ENCODE measurements at places on chromosomes 6 and 20.
A peak's percentile ranks its signal among the peaks of the same experiment; 100 is the strongest.

GRCh38 chr20:6590891-6591637 is 176.4 kb upstream of the BMP2 start:
- no peak for DNase-seq

DNA sequence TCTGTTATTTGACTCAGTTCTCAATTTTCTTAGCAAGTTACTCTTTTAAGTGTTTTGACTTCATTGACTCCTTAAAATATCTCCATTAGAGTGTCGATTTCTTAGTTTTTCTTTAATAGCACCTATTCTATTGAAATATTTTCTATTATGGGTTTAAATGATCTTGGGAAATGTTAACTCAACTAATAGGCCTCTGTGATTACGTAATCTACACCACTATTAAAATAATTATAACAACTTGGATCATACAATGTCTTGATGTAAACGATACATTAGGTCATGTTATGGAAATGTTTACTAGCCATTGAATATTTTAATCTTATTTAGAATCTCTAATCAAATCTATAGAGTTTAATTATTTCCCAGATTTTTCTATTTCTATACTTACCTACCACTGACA is 550.0 kb downstream of the EYS start:
- DNase-seq: no peak

- no peak for DNase-seq
Observed at GRCh38 chr6:11126876-11127275, 15.4 kb upstream of the ERVFRD-1 start.

DNA sequence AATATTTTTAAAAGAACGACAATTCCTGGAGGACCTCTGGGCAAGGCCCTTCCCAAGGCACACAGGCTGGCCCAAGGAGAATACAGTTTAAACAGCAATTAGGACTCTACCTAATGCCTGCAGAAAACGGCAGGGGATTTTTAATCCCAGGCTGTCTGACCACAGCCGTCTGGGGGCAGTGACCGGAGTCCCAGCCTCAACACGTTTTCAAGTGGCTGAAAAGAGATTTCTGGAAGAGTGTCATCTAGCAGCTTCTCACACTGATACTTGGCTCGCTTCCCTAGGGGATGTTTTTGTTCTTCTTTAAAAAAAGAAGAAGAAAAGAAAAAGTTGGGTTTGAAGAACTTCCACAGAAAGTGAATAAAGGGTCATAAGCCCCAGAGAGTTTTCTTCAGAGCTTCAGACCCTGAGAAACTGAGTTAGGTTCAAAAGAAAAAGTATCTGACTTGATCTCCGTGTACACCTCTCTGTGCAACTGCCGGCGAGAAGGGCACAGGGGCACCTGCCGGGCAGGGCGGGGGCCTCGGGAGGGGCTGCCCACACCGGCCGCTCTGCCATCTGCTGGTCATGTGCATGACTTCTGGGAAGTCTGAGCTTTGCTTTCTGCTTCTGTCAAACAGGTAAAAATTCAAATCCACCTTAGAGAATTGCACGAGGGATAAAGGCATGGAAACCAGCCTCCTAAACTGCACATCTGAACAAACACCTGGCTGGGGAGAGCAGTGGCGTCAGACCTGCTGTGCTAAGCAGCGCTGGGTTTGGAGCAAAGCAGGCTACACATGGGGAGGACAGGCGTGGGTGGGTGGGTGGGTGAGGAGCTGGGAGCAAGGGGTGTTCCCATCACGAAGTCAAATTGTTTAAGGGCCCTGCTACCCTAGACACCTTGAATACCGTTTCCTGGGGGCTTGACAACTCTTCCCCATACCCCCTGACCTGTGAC is 33.0 kb downstream of the RRBP1 start:
- DNase-seq: no peak

GRCh38 chr20:3250091-3250504 is 11.1 kb upstream of the SLC4A11 start:
- DNase-seq: no peak

GRCh38 chr20:4950437-4950836 is 50.9 kb downstream of the SLC23A2 start:
- no peak for DNase-seq

GRCh38 chr6:4853782-4854511 is 77.7 kb downstream of the CDYL start:
- DNase-seq: no peak

- DNase-seq: no peak
Observed at GRCh38 chr6:16949716-16950115, 152.1 kb upstream of the STMND1 start.

GRCh38 chr6:16183187-16183664 is 54.3 kb downstream of the MYLIP start:
- DNase-seq: no peak

GRCh38 chr6:146543211-146543939 is at the start of gene RAB32:
Gene RAB32, plus strand, starts transcription at chr6:146543833. Its CDS starts 39 bp downstream, at chr6:146543872.
- no peak for DNase-seq

- DNase-seq: no peak
Observed at GRCh38 chr20:20317195-20317594, 50.7 kb upstream of the INSM1 start.

DNA sequence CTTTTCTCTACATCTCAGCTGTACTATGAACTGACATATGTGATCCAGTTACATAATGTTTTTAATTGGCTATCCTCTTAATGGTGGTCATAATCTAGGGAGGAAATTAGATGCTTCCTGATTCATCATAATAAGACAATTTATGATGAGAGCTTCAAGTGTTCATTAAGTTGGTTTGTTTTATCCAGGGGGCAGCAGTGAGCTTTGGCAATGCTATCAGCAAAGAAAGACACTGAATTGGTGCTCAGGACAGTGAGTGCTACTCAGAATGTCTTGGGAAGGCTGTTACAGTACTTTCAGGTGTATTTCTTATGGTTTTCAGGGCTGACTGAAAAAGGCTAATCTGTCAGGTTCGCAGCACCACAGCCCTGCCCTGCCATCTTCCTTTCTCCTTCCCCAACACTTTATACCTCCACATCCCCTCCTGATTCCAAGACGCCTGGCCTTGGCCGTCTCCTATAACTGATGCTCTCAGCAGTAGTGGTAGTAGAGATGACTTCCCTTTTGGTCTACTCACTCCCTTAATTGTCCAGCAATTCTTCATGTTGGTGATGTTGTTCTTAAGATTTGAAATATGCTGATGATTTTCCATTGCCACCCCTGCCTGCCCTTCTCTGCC is 67.0 kb upstream of the TNFAIP3 start:
- no peak for DNase-seq

DNA sequence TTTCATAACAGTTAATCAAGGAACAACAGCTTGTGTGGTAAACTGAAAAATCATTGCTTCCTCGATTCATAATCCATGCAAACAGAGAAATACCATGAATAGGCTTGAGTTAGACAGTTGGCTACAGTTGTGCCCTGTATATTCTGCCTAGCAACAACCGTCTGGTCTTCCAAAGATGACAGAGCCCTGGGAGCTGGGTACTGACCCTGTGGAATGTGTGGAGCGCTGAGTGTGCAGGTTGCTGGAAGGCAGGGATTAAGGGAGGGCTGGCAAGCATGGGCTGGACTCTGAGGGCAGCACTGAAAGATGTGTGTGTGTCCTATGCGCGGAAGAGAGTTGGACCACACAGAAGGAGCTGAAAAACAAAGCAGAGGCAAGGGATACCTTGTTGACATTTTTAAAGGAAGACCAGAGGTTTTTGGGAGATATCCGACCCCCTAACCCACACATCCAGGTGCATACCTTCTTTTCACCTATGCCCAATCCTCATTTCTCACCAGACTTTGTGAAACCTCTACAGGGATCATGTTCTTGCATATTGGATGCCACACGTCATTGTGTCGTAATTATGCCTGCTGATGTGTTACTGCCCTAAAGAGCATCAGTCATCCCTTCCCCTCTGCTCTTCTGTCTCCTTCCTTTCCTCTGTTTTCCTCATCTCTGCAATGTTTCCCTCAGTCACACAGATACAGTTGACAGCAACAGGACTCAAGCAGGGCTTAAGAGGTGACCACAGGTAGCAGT is 58.2 kb upstream of the VGLL2 start:
- DNase-seq: no peak

DNA sequence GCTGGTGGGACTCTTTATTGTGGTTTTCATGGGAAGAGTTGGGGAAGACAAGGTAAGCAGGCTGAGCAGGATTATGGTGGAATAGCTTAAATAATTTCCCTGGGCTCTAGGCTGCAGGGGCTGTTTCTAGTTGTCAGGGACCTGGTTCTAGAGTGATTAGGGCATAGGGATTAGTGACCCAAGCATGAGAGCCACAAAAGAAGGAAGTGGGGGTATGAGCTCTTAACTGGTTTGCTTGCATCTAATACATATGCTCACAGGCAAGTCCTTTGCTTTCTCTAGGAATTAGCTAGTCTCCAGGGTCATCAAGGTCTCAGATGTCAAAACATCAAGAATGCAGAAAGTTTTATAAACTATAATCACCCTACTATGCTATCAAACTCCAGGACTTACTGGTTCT is 67.5 kb upstream of the NRN1 start:
- DNase-seq: no peak

- no peak for DNase-seq
Observed at GRCh38 chr6:106069478-106069877, 16.7 kb upstream of the PRDM1 start.

DNA sequence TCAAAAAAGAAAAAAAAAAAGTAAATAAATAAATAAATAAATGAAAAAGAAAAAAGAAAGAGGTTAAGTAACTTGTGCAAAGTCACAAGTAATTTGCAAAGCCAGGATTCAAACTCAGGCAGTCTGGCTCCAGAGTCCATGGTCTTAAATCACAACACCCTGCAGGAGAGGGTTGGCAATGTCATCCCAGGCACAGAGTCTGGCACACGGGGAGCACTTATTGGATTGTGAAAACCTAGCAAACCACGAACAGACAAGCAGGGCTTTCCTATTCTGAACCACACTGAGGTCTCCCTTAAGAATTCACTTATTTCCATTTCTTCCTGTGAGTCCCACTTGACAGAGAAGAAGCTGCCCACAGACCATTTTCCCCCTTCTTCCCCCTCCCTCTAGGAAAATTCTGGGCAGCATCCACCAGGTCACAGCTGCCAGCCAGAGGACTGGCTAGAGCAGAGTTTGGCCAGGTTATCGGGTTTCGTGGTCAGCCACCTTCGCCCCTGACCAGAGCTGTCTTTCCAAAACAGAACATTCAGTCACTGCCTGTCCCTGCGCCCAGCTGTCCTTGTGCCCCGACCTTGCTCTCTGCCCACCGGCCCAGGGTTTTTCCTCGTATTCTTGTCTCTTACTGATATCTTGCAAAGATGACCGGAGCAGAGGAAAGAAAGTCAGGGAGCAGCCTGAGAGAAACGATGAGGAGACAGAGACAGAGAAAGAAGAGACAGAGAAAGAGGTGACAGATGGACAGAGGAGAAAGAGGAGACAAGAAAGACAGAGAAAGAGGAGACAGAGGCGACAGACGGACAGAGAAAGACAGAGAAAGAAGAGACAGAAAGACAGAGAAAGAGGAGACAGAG is 106.4 kb upstream of the PTPN1 start:
- no peak for DNase-seq

GRCh38 chr20:45771182-45771759 is 20.4 kb downstream of the WFDC3 start:
- DNase-seq: peak; percentile 46

- DNase-seq: no peak
Observed at GRCh38 chr6:106510090-106510970, 119.0 kb downstream of the RTN4IP1 start.

DNA sequence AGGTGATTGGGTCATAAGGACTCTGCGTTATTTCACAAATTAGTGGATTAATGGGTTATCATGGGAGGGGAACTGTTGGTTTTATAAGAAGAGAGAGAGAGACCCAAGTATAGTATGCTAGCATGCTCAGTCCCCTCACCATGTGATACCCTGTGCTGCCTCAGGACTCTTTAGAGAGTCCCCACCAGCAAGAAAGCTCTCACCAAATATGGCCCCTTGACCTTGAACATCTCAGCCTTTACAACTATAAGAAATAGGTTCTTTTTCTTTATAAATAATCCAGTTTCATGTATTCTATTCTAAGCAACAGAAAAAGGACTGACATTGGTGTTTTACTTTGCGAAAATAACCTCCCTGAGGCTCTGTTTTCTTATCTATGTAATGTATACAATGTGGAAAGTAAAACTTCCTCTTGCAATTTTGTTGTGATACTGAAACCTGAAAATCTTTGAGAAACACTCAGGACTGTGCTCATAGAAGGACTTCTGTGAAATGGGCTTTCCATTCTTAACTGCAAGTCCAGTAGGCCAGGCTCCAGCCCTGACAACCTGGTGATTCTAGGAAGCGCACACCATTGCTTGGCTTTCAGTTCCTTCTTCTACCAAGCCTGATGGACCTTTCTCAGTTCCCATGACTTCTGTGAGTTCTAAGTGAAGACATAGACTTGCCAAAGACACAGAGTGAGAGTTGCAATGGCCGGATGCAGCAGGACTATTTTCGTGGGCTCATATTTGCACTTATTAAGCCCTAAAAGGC is 21.9 kb downstream of the SIRPD start:
- DNase-seq: no peak

DNA sequence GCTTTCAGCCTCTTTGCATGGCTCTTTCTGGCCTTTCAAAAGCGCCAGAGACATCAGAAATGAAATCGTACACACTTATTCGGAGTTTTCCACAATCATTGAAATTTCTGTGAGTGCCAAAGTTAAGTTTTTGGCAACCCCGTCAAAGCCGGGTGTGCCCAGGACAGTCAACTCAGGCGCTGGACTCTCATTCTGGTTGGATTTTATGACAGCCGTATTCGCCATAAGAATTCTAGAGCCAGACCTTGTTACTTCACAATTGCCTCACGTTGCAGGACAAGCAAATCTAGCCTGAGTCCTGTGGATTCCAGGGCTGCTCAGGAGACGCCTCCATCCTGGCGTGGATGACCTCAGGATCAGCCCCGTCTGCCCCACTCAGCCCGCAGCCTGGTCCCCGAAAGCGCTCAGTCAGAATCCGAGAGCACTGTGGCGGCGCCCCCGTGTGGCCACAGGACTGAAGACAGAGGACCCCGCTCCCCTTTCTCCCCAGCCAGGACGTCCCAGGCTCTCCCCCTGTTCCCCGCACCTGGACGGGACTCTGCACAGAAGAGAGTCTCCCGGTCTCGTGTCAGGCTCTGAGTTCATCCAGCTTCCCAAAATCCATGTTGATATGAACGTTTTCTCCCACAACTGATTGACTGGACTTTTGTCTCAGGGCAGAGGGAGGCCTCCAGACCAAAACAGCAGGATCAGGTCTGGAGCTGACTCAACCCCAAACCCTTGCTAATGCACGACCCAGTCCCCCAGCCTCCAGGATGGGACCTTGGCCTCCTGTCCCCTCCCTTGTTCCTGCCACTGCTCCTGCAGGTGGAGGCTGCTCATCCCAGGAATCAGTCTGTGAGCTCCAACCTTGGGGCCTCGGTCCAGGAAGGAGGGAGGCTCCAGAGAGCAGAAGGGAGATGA is 38.2 kb downstream of the MICA start:
- DNase-seq: peak; percentile 12
